ENCODE measurements at places on chromosomes 7 and 10.

- no peak for DNase-seq
Observed at GRCh38 chr7:27200761-27201579, 1.1 kb upstream of the HOXA13 start.

GRCh38 chr10:77392851-77393250, 244.8 kb downstream of the KCNMA1 start:
- DNase-seq, result no peak

- no peak for DNase-seq
Observed at GRCh38 chr7:117621075-117621618, 141.3 kb downstream of the CFTR start.

DNA sequence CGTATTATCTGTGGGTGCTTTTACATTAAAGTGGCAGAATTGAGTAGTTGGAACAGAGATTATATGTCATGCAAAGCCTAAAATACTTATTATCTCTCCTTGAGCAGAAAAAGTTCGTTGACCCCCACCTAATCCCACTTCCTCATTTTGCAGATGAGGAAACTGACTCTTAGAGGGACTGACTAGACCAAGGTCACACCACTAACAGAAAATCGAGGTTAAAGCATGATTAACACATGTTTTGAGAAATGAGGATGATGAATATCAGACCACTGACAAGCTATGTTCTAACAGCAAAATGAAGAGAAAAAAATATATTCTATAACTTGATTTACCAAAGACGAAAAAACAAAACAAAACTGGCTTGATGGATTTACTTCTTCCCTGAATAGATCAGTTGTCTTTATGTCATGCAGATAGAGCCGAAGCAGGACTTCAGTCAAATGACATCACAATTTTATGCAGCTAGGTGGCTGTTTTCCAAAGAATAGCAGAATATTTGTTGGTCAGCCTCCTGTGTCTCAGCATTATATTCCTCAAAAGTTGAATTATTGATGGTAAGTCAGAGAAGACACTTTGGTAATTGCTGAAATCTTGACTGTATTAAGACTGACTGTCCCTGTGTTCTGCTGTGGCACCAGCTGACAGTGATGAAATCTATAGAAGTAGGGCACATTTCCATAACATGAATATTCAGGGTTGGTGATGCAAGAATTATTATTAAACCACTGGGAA, 24.2 kb upstream of the SMIM30 start:
- DNase-seq, result no peak

DNA sequence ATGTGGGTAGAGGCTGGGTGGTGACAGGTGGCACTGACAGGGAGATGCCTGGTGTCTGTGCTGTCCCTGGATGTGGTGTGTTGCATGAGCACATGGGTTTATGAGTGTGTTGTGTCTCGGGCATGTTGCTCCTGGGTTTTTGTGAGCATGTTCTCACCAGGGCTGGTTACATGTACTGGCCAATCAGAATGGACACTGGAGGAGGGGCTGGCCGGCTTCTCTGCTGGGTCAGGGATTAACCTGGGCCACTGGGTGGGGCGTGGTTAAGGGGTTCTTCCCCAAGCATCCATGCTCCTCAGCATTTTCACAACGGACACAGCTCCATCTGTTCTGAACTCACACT, 20.8 kb upstream of the VOPP1 start:
- no peak for DNase-seq

- DNase-seq, result no peak
Observed at GRCh38 chr7:157267956-157268355, 68.8 kb upstream of the DNAJB6 start.

GRCh38 chr7:155850766-155851678, 38.8 kb upstream of the SHH start:
- no peak for DNase-seq

GRCh38 chr10:115026056-115026745, 67.0 kb upstream of the ATRNL1 start:
- no peak for DNase-seq

DNA sequence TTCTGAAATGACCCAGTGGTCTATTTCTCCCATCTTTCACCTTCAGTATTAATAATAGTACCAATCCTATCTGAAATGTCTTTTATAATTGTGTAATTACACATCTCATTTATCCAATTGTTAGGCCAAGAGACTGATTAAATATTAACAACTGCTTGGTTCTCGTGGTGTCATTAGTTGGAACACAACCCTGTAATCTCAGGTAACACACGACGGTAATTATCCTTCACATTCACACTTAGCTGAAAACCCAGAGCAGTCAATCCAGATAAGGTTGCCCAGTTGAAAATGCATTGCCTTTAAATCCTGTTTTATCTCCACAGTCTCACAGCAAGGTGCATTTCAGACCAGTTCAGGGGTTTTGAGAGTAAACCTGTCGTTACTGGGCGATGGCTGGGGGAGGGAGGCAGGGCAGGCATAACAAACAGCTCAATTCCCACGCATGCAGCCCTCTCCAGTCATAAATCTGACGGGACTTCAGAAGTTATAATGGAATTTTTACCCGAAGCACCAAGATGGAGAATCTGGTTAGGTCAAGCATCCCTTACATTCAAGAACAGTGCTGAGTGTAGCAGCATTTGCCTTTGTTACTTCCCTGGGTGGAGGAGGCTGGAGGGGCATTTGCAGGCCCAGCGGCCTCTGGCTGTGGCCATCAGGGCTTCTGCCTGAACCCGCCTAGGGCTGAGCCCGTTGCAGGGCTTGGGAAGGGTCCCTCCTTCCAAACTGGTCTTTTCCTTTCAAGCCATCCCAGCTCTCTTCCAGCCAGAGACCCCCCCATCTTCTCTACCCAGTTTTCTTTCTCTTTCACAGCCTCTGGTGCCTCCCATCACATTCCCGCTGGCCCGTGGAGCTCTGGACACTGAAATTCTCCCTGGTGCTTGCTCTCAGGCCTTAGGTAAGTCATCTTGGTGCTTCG, 201.0 kb upstream of the LYZL2 start:
- no peak for DNase-seq

DNA sequence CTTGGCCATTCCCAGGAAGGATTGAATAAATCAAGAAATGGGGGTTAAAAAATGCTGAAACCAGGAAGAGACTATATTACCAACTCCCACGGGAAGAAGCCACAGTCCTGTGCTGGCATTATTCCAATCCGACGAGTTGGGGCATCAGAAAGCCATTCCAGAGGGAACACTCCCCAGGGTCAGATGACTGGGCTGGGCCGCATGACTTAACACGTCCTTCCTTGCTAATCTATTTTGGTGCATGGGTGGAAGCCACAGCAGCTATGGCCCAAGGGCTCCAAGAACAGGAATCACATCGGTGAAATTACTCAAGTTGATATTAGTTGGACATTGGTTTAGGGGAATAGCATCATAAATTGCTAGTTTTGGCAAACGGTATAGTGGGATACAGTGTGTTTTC, 592.9 kb upstream of the NRP1 start:
- DNase-seq, result no peak

DNA sequence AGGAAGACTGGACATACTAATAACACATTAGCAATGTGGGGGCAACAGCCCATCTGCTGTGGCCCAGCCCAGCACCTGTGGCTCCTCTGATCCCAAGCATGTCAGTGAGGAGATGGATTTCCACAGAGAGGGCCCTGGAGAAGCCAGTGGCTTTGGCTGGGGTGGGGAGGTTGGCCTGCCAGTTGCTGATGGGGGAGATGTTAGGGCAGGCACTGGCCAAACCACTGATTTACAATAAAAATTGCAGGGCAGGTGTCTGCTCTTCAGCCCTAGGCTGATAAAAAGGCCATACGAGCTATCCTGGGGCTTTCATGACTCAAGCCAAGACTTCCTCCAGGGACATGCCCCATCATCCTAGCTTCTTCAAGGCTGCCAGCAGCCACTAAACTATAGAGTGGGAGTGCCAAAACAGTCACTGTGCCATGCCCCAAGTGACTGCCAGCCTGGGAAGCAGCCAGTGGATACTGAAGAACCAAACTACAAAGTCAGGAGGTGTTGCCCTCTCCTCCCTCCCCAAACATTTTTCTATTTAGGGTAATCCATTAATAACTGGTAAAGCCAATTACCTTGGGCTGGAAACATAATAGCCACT, 37.8 kb downstream of the DPCD start:
- no peak for DNase-seq

- DNase-seq, result no peak
Observed at GRCh38 chr10:8640878-8641277, 586.4 kb downstream of the GATA3 start.

- DNase-seq, result no peak
Observed at GRCh38 chr10:48526011-48526821, 78.7 kb downstream of the ARHGAP22 start.

- no peak for DNase-seq
Observed at GRCh38 chr10:85851934-85852333, 514.7 kb downstream of the GRID1 start.

- DNase-seq, result no peak
Observed at GRCh38 chr7:99140813-99141212, 3.1 kb downstream of the SMURF1 start.

DNA sequence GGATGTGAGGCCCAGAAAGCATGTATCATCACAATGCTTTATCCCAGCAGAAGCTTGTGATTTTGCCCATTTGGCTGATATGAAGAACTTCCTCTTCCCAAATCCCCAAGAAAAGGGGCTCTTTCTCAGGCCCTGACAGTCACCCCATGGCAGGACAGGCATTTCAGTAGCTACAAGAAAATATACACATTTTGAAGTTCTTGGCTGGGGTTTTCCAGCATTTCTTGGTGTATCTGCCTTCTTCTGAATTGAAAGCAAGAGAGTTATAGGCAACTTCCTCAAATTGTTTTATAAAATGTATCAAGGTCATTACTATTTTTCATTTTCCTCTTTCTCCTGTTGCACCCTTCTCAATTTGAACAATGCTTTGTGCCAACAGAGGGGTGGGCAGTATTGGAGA, 63.3 kb upstream of the PDLIM1 start:
- DNase-seq, result no peak

GRCh38 chr10:105797234-105797890, 1156.3 kb downstream of the SORCS3 start:
- DNase-seq, result no peak
